Activated CD8-positive, alpha-beta memory T cell treated with anti-CD3 and anti-CD28 coated beads for 1 hour (primary cell): ENCODE measurements at places on chromosomes 12 and 14.

DNA sequence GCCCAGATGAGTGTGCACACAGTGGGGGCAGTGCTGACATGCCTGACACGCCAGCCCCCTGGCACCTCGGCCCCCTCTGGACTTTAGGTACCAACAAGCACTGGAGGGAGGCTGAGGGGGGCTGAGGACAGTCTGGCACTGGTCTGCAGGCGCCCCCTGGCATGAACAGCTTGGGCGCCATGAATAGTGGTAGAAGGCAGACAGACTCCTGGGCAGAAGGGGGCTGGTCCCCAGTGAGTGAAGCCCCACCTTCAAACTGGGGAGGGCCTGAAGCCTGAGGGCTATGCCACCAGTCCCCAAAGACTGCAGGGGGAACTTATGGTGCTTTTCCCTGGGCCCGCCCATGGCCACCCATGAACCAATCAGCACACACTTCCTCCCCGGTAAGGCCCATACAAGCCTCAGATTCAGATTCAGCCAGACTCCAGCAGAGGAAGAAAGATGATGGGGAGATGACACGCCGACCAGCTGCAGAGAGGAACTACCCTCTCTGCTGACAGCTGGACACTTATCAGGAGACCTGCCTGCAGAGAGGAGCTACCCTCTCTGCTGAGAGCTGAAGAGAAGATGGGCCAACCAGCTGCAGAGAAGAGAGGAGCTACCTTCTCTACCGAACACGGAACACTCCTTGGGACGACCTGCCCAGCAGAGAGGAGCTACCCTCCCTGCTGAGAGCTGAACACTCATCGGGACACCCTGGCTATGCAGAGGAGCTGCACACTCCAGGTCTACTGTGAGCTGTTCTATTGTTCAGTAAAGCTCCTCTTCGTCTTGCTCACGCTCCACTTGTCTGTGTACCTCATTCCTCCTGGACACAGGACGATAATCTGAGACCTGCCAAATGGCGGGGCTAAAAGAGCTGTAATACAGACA, 324.5 kb downstream of the PCNX1 start:
- no peak for DNase-seq

DNA sequence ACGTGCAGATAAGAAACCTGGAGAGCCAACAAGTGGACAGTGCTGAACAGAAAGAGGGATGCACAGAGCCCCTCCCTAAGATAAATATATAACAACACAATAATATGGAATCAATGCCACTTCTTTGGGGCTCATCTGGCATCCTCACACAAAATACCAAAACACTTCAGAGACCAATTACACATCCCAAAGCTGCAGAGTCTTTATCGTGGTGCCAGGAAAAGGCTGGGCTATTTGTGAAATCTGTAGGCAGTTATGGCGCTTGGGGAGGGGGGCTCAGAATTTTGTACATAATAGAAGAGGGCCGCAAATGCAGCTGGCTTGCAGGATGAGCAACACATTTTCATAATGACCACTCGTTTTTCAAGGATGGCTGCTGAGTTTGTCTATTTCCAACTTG, 160.4 kb upstream of the NOS1 start:
- no peak for DNase-seq

DNA sequence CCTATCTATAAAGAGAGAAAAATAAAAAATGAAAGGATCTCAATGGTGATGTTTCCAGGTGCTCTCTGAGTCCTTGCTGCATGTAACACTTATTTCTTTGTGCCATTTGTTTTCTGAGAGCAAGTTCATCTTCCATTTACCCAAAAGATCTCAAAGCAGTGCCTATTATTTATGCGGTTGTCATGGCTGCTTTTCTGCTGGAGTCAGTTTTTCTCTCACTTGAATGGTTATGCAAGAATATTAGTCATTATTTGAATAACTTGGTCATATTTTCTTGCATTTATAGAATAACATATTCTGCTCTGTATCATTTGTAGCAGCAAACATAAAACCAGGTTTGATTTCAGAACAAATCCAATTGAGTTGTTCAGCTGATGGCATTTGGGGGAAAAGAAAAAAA, 141.8 kb upstream of the G2E3 start:
- DNase-seq = no peak

DNA sequence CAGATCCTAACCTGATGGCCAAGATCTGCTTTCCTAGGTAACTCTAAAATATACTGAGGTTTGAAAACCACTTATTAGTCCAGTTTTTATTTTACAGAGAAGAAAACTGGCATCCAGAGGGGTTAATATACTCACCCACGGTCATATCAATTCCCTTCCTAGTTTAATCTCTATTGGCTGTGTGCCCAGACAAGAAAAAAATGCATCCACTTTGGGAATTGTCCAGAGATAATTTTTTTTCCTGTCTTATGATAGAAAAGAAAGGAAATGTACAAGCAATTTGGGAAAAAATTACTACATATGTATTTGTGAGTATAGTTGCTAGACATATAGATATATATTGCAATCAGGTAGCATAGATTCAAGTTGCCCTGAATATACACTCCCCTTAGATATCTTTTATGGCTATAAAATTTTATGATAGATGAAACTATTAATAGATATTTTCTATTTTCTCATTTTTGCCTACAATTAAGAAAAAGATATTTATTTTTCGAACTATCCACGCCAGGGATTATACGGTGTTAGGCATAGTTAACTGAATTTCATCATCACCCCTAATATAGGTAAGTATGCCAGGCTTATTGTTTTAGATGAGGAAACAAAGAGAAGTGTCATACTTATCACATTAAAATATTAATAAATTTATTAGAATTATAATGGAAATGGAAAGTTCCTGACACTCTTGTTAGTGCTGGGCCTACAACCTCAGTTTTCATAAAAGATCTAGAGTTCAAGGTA, 100.5 kb upstream of the SLC38A2 start:
- no peak for DNase-seq

- DNase-seq = no peak
Measured at GRCh38 chr12:121279071-121279375, 17.5 kb downstream of the CAMKK2 start.

DNA sequence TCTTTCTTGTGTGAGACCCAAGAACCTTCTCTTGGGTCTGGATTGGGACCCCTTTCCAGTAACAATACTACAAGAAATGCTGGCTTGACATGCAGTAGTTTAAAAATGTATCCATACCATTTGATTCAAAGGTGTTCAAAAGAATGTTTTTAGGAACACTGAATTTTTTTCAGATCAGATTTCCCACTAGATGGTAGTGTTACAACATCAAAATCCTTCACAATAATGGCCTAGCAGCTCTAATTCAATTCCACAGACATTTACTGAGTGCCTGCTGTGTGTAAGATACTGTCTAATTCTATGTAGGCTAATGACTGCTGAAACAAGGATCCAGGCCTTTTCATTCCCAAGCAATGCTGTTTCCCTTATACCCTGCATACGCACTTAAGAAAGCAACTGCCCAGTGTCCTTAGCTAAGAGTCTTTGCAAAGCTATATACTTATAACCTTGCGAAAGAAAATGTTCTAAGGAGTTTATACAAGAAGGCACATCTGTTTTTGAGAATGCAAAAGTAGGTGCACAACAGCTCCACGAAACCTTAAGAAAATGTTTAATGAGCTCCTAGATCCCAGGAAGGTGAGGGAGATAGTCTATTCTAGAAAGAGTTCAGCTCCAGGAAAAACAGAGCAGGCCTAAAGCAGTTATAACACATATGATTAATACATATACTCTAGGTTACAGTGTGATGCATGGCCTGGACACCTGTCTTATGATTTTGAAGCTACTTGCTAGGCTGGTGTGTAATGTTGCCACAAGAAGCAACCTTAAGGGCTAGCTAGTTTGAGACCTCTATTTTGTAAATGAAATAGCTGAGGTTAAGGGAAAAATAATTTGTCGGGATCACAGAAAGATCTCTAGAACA, 50.9 kb upstream of the PKP2 start:
- no peak for DNase-seq

- no peak for DNase-seq
Measured at GRCh38 chr12:120132863-120133385, 16.4 kb upstream of the RAB35 start.

- DNase-seq = no peak
Measured at GRCh38 chr12:9039397-9039977, 50.1 kb downstream of the KLRG1 start.

DNA sequence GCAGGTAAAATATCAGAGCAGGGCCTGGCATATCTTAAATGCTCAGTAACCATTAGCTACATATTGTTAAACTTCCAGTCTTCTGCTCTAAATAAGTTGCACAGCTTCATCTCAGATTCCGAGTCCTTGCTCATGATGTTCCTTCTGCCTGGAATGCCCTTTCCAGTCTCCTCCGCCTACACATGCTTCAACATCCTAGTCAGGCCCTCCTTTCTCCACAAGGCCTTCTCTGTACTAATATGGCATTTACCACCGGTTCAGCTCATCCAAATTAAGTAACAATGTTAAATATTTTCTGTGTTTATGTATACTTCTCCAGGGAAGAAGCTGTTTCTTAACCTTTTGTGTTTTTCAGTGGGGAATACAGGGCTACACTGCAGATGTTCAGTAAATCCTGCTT, 8.5 kb downstream of the DHH start:
- DNase-seq = no peak

DNA sequence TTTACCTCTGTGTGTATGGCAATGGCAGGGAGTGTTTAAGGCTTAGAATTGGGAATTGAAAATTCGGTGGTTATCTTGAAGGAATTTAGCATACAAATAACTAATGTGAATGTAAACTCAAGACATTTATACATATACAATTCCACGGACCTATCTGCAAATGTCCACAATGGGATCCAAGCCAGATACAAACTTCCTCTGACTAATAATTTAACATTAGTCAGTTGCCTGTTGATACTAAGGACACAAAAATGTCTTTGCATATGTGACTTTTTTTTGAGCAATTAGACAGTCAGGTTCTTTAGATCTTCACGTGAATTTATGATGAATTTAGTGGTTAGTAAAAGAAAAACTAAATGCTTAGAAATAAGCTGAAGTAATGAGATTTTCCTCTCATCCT, 40.5 kb downstream of the ESR2 start:
- DNase-seq = no peak

DNA sequence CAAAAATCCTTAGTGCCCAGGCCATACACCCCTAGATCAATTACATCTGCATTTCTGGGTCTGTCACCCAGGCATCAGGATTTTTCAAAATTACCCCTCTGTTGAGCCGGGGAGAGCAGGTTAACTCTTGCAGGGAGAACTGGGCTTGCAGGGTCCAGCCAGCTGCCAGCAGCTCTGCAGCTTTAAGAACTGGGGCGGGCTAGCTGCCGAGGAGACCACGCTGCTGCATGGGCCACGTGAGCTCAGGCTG, at the start of gene DGLUCY:
DGLUCY (plus strand) TSS at position 245 of the 250 bp plus-strand sequence. CDS start 46,222 bp downstream, outside the sequence.
- no peak for DNase-seq

- DNase-seq = no peak
Measured at GRCh38 chr12:127192391-127192790, 1074.6 kb upstream of the TMEM132C start.

DNA sequence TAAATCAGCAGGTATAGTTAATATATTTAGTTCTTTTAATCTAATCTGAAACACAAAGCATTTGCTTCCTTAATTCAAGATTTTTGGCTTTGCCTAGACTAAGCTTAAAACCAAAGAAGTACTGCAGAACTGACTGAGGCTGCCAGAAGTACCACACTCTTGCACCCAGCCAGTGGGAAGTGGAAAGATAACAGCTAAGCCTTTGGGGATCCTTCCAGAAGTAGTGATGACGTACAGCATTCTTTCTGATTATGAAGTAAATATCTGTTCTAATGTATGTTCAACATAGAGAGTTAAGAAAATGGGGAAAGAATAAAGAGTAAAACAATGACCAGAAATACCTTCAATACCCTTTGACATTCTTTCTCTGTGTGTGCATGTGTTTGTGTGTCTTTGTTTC, 19.3 kb downstream of the NTF3 start:
- no peak for DNase-seq
